ENCODE measurements at places on chromosomes 13 and 19.
A peak's percentile ranks its signal among the peaks of the same experiment; 100 is the strongest.

GRCh38 chr19:49666120-49666444, 349 bp downstream of the BCL2L12 start:
- DNase-seq: no peak

DNA sequence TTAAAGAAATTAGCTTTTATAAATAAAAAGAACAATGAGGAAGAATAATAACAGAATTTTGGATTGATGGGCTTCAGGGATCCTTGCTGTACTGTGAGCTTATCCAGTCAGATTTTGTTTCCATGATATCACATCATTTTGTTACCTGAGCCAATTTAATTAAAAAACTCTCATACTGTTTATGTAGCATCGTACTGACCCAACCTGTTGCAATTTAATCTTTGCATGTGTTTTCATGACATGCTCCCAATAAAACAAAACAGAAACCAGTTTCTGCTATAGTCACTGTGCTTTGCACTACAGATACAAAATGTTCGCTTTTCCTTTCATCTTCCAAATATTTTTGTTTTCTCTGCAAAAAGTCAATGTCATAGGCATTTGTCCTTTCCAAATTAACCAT, 109.7 kb upstream of the RNF113B start:
- no peak for DNase-seq

DNA sequence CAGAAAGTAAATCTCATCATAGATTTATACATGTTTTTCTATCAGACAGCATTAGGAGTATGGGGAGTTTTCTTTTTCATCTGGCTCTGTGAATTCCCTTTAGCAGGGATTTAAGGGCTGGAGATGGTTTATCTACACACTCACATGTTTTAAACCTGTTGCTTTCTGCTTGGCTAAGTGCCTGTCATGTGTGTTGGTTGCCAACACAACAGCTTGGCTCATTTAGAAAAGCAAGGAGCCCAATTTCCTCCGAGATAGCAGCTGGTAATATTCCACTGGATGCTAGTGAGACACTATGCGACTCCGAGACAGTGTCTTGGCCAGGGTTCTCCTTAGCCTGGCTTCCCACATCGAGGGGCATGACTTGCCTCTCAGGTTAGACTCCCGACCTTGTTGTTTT, 83.3 kb downstream of the KLF5 start:
- DNase-seq: no peak

DNA sequence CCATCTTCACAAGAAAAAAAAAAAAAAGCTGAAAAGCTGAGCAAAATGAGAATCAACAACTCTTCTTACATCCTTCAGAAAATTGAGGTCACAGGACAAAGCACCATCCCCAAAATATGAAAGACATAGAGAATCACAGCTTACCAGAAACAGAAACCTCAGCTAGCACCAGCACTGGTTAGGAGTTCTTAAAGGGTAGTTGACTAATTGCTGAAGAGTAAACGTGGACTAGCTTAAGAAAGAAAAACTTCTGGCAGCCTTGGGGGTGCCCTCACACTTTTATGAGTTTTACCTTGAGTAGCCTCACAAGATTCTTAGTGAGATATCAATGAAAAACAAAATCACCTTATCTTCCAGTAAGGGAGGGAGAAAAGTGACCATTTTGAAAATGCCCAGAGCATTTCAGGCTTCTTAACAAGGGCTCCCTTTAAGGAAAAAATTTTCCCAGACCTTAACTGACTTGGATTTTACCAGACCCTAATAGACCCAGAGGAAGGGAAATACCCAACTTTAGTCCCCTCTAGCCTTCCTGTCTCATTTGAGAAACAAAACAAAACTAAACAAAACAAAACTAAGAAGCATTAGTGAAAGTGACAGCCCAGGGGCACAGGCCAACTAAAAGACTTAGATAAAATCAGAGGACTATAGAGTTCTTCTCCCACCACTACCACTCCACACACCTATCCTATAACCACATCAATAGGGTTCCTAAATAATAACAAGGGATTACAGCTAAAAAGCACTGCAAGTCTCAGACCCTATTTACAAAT, 888.6 kb downstream of the DIAPH3 start:
- DNase-seq: no peak

GRCh38 chr13:76879203-76879882, 6.9 kb downstream of the KCTD12 start:
- DNase-seq: no peak

DNA sequence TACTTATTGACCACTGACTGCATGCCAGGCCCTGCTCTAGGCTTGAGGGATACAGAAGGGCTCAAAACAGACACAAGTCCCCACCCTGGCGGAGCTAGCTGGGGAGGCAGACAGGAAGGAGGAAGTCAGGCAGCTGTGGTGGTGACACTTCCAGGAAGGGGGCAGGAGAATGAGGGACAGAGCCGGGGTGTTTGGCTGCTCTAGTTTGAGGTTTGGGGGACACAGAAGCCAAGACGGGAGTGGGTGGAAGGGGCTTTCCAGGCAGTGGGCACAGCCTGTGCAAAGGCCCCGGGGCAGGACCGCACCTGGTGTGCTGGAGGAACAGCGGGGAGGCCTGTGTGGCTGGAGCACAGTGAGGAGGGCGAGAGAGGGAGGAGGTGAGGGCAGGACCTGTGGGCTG, 4.0 kb downstream of the MRPL54 start:
- DNase-seq: no peak

GRCh38 chr13:37599519-37599918, 951 bp upstream of the POSTN start:
- DNase-seq: no peak

DNA sequence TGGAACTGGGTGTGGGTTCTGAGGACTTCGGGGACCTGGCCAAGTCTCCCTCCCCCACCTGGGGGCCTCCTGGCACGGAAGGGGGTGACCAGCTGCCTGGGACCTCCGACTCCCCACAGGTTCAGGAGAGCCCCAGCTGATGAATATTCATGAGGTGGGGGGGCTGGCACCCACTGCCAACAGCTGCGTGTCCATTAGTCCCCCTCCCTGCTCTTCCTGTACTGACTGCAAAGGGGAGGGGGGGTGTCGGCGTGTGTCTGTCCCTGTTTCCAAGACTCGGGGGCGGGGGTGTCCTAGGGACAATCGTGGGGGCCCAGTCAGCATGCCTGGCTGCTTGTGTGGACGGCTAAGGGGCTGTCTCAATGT, 10.6 kb upstream of the NFIX start:
- DNase-seq: peak; percentile 32

DNA sequence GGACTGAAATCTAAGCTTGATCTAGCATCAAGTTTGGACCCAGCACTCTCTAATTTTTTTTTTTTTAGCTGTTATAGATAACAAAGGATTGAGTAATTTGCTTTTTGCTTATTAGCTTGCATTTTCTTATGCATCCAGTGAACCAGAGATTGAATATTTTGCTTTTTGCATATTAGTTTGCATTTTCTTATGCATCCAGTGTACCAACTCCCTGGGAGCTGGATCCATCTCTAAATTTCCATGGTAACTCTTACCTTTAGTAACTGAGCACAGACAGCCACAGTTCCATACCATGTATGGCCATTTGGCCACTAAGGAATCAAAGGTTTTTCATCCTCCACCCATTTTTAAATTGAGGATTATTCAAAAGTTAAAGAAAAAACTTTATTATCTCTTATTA, 8.7 kb upstream of the ZNF548 start:
- no peak for DNase-seq

DNA sequence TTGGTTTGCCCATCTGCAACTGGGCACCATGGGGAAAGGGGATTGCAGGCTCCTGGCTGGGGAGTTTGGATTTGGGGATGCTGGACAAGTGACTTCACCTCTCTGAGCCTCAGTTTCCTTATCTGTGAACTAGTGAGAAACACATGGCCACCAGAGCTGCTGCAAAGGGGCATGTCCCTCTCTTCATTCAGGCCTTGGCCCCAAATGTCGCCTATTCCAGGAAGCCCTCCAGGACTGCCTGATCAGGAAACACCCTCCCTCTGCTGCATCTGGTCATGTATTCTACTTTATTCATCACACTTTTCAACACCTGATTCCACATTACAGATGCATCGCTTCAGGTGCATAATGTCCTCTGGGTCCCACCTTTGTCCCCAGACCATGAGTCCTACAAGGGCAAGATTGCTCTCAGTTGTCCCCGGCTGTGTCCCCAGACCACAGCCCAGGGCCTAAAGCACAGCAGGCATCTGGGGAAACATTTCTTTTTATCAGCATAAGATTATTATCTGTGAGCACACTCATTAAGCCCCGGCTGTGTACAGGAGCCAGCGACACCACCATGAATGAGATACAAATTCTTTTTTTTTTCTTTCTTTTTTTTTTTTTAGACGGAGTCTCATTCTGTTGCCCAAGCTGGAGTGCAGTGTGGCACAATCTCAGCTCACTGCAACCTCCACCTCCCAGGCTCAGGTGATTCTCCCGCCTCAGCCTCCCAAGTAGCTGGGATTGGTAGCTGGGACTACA, 37.5 kb downstream of the ARRDC2 start:
- DNase-seq: no peak

DNA sequence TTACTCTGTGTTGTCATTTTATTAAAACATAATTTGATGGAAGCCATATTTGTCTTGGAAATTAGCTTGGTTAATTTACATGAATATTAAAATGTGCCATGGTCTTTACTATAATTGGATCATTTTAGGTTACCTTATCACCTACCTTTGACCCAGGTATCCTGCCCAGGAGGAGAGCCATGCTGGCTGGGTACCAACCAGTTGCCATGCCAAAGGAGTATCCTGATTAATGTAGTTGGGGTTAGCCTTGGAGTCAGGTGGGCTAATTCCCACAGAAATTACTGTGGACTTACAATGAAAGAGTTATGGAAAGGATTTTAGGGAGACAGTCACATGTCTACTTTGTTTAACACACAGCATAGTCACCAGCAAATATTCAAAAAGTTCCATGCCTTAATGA, 32.0 kb downstream of the NDFIP2 start:
- DNase-seq: no peak

DNA sequence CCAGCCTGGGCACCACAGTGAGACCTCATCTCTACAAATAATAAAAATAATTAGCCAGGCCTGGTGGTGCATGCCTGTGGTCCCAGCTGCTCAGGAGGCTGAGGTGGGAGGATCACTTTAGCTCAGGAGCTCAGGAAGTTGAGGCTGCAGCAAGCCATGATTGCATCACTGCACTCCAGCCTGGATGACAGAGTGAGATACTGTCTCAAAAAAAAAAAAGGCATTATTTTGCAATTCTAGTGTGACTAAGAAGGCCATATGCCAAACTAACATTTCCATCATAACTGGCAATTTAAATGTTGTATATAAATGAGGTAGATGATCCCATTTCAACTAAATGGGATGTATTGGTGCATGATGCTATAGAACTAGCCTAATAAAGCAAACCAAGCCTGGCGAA, 632.8 kb upstream of the KLF12 start:
- DNase-seq: no peak

DNA sequence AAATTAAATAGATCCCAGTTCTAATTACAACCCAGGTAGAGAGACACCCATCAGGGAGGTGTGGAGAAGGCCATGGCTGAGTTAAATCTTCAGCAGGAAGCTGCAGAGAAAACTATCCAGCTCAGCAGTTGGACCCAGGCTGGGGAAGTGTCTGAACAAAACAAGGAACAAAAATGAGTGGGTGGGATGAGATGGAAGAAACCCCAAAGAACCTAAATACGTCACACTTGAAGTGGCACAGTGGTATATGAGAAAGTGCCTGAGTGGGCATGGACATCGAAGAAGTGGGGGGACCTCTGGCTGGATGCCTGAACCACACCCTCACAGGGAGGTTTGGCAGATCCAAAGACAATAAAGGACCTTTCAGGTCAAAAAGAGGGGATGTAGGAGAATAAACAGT, 3.5 kb upstream of the EPHX3 start:
- DNase-seq: no peak

DNA sequence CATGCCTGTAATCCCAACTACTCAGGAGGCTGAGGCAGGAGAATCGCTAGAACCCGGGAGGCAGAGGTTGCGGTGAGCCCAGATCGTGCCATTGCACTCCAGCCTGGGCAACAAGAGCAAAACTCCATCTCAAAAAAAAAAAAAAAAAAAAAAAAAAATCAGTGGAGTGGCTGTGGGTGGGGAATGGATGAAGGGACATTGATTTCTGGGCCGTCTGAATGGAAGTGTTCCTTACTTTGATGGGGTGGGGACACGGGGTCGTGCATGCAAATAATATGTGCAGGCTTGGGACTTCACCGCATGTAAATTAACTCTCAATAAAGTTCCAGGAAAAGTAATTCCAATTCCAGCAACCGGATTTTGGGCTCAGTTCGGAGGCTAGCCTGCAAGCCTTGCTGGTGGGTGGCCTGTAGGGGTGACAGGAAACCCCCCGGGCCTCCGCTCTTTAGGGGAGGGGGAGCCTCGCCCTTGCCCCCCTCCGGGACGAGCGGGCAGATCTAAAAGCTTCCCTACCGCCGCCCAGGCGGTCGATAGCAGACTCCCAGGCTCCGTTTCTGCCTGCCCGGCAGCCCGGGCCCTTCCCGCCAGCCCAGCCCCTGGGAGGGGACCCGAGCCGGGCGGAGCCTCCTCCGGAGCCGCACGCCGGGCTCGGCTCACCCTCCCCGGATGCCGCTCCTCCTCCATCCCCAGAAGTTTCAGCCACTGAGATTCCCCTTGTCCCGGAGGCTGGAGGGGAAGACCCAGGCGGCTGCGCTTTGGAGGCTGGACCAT, 48.0 kb upstream of the ADGRE5 start:
- DNase-seq: peak; percentile 40

- DNase-seq: no peak
These were observed 6.3 kb downstream of the PLEKHF1 start for GRCh38 chr19:29671393-29672160.

DNA sequence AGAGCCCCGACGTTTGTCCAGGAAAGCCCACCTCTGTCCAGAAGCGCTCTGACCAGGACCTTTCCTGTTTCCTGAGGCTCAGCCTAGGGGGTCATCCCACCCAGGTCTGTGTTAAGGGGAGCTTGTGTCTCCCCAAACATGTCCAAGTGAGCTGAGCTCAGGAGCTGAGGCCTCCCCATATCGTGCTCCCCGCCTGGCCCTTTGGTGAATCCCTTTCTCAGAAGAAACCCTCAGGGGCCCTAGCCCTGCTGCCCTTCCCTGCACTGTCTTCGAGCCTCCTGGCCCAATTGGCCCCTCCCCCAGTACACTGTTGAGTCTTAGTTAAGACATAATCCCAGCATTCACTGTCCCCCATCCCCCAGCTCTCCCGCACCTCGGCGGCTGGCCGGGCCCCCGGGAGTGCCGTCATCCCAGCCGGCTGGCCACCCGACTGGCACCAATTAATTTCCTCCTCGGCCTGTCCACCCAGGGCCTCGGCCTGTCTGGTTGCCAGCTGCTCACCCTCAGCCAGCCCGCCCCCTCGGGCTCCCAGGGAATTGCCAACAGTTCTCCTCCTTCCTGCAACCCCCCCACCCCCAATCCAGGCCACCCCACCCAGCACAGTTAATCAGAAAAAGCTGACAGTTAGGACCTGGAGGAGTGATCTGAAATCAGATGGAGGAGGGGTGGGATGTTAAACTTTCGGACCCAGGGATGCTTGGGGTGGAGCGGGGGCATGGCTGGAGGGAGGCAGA, 13.6 kb downstream of the IER2 start:
- peak; percentile 70 for DNase-seq

- no peak for DNase-seq
These were observed 19.8 kb upstream of the KLHL1 start for GRCh38 chr13:70128098-70128497.

- DNase-seq: no peak
These were observed 20.8 kb downstream of the PLEKHJ1 start for GRCh38 chr19:2215281-2215751.

All from muscle of arm (tissue), 14 donors.